ENCODE measurements at places on chromosomes 5 and 9.

GRCh38 chr9:98302150-98302549, 46.7 kb upstream of the TBC1D2 start:
- DNase-seq = no peak

DNA sequence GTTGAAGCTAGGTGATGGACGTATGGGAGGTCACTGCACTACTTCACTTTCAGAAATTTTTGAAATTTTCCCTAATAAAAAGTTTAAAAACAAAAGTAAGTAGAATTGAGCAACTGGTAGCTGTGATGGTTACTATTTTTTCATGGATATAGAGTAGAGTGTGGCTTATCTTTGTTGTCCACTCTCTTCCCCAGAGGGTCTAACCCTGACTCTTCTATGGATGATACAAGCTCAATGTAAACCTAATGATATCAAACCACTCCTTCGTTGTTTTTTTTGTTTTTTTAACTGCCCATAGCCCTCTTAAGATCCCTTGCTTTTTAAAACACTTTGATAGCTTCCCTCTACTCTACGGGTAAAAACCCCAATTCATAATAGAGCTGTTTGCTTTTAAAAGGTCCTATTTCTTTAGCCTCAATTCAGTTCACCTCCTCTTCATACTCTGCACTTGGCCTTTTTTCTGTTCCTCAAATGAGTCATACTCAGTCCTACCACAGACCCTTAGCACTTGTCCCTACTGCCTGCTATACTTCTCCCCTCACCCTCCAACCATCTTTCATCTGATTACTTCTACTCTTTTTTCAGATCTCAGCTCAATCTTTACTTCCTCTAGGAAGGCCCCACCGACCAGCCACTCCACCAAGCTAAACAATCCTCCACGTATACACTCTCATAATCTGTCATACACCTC, 2.6 kb downstream of the HDAC3 start:
- DNase-seq = no peak

- no peak for DNase-seq
These were observed 132.7 kb downstream of the PDE4D start for GRCh38 chr5:59760785-59761348.

- no peak for DNase-seq
These were observed 154.4 kb downstream of the ZSWIM6 start for GRCh38 chr5:61486476-61486875.

DNA sequence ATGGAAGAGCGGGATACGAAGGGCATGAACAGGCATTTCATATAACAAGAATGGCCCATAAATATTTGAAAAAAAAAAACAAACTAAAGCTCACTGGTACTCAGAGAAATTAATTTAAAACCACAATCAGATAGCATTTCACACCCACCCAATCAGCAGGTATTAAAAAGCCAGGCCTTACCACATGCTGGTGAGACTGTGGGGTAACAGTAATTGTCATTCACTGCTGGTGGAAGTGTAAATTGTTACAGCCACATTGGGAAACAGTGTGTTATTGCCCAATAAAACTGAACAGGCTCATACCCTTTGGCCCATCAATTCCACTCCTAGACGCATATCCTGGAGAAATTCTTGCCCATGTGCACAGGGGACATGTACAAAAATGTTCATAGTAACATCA, 66.0 kb downstream of the PLAC8L1 start:
- no peak for DNase-seq

DNA sequence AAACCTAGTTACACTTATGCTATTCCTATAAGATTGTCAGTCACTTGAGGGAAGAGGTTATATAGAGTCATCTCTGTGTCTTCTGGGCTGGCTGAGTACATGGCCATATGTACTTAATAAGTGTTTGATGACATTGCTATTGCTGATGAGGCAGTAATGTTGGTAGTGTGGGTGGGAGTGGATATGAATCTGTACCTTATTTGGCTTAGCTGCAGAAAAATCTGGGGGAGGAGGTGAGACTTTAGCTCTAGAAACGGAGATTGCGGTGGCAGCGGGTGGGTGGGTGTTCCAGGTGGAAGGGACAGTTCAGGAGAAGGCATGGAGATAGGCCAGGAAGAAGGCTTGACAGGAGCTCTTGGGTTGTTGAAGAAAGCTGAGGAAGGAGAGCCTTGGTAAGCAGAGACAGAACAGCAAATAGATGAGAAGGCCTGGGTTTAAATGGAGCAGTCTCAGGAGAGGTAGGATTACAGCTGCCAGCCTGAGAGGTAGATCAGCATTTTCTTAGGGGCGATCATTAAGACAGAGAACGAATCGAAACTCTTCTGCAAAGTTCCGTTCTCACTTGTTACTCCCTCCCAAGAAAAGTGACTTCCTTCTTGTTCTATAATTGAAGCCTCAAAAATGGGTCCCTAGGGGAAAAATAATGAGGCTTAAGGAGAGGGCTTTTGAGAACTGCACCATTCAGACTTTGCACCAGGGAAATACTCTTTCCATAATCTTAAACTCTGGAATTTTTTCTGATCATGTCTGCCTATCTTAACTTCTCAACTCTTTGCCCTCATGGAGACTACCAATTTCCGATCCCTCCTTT, 160.5 kb downstream of the UNC13B start:
- no peak for DNase-seq

DNA sequence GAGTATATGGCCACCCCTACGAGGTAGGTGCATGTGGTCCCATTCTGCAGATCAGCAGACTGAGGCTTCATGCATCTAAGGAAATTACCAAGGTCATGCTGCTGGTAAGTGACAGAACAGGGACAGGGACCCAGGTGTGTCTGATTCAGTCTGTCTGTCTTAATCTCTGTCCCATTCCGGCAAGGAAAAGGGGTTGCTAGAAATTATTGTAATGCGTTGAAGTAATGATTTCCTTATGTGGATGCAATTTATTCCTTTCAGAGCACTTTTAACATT, 76.8 kb downstream of the AMBP start:
- no peak for DNase-seq

DNA sequence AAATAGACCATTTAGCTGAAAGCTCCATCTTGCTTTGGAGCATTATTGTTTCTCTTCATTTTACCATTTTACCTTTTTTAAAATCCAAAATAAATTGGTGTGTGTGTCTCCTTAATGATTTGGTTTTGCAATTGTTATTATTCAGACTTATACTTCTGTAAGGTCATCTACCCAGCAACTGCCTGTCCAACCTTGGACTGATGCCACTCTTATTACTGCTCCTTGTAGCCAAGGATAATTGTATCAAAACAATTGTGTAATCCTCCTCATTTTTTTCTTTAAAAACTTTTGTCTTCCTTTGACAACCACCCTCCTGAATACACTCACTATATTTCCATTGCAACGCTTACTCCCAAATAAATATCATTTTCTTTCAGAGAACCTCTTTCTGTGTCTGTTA, 30.3 kb upstream of the HMGCR start:
- DNase-seq = no peak

- no peak for DNase-seq
These were observed 372.1 kb upstream of the SGCD start for GRCh38 chr5:155954701-155955445.

- DNase-seq = no peak
These were observed 166.1 kb downstream of the HACD4 start for GRCh38 chr9:20865347-20865746.

GRCh38 chr5:81156732-81157131, 76.4 kb upstream of the CKMT2 start:
- DNase-seq = no peak

DNA sequence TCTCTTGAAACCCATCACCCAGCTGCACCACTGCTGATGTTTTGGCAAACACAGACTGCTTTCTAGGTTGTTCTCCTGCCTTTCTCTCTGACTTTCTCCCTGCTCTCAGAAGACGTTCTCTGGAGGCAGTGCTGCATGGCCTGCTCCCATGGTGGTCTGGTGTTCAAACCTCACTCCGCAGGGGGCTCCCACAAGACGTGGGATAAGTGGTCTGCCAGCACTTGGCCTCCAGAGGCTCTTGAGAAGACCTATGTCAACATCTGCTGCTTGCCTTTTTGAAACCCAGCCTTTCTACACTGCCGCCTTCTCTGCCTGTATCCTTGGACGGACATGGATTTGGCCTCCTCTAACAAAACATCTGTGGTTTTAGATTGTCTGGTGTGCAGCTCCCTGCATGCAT, 16.6 kb downstream of the USP20 start:
- DNase-seq = no peak
